ENCODE measurements at places on chromosomes 7 and 10.

- peak; percentile 30 for DNase-seq
Observed at GRCh38 chr7:140059273-140060242, 3.2 kb downstream of the PARP12 start.

- no peak for DNase-seq
Observed at GRCh38 chr10:68516766-68517165, 10.6 kb downstream of the SLC25A16 start.

DNA sequence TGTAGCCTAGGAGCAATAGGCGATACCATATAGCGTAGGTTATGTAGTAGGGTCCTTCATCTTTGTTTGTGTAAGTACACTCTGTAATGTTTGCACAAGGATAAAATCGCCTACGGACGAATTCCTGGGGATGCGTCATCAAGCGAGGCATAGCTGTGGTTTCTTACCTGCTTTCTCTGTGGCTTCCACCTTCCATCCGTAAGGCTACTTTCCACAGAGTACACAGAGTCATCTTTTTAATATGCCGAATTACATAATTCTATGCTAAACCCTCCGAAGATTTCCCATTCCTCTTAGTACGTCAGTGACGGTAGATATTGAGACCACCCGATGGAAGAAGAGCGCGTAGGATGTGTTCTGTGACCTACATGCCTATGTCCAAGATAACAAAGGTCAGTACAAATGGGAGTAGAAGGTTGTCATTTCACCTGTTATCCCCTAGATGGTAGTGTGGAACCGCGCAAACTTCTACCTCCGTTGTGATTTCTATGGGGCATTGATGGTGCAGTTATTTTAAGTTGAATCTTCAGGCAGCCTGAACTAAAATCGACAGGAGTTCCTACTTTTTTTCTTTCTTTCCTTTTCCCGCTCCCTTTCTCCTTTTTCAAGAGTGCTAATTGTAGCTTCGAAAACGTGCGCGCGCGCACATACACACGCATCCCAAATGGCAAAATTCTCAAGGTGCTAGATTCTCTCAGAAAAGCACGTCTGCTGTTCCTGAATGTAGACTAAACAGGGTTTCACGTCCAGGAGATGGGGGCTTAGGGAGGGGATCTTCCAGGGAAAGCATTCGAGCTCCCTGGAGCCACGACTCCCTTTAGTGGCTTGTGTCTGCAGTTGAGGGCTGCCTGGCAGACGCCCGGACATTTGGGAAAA, 111.7 kb upstream of the MBL2 start:
- peak; percentile 34 for DNase-seq

DNA sequence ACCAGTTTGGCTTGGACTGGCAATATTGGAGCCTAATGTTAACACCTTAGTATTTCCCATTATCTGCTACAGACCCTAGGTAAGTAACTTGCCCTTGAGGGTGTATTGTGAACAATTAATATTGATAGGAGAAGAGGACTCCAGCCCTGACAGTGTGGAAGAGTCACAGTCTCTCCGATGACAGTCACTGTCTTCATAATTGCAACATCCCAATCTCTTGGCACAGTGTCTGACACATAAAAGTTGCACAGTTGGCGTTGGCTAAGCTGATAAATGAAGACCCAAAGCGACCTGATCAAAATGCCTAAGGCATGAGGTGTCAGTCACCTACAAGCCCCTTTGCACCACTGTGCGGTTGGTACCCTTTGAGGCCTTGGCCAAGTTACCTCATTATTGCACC, 154.7 kb upstream of the AOAH start:
- no peak for DNase-seq

DNA sequence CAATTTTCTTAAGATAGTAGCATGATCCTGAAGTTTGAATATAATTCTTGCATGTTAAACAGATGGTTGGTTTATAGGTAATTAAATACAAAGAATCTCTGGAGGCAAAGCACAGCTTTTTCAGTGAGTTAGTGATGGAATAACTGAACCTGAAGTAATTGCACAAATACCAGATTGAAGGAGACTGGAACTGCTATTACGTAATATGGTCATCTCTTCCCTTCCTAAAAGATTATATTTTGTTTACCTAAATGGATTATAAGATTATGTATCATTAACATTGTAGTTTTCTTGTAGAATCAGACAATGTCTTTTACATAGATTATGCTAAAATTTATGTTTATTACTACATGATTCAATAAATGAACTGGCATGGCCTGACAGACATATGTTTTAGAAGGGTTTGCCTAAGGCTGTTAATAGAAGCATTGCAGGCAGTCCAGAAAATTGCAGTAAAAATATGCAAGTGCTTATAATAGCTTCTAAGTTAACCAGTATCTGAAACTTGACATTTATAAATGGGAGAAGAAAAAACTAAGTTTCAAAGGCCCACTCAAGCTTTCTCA, 35.8 kb upstream of the GPR37 start:
- DNase-seq, result no peak

GRCh38 chr10:65931291-65932070, 994.4 kb upstream of the LRRTM3 start:
- no peak for DNase-seq

- DNase-seq, result no peak
Observed at GRCh38 chr7:46007990-46008643, 87.0 kb upstream of the IGFBP3 start.

- no peak for DNase-seq
Observed at GRCh38 chr10:58269782-58270290, 874 bp downstream of the CISD1 start.

DNA sequence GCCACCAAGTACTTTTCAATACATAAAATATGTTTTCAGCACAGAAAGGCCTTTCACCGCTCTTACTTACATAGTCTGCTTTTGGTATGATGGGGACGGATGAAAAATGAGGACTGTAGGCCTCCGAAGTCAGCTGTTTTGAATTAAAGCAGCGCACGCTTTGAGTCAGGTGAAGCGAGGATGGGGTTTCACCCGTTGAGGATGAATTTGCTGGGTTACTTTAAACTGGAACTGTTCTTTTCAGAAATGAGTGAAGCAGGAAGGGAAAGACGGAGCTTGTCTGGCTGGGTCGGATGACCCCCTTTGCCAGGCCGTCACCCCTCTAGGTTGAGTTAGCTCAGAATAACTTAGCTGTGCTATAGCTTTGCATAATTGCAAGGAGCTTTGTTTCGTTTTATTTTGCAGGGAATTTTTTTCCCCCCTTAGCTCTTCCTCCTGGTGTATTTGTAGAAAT, 40.0 kb downstream of the CUX1 start:
- DNase-seq, result peak; percentile 19

DNA sequence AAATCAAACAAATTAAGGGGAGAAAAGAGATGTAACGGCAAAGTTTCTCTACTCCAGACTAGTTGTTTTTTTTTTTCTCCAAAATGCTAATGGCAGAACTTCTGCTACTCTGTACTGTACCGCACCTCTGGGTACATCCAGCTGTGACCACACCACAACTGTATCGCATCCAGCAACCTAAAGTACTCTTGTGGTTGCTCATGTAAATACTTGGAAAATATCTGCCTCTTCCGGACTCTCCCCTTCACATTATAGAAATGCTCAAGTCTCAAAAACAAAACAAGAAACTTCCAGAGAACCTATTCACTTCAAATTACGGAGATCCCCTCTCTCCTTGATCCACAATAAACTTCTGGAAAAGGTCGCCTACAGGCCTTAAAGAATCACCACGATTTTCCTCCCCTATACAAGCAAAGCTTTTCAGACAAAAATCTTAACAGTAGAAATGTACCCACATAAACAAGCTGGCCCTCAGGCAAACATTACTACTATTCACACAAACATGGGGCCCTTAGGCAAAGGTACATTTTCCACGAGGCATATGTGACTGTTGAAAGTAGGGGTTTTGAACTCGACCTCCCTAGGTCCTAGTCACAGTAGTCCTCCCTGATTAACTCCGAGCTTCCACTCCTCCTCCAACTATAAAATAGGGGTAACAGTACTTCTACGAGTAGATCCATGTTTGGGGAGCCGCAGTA, 222.9 kb upstream of the MKLN1 start:
- DNase-seq, result no peak

DNA sequence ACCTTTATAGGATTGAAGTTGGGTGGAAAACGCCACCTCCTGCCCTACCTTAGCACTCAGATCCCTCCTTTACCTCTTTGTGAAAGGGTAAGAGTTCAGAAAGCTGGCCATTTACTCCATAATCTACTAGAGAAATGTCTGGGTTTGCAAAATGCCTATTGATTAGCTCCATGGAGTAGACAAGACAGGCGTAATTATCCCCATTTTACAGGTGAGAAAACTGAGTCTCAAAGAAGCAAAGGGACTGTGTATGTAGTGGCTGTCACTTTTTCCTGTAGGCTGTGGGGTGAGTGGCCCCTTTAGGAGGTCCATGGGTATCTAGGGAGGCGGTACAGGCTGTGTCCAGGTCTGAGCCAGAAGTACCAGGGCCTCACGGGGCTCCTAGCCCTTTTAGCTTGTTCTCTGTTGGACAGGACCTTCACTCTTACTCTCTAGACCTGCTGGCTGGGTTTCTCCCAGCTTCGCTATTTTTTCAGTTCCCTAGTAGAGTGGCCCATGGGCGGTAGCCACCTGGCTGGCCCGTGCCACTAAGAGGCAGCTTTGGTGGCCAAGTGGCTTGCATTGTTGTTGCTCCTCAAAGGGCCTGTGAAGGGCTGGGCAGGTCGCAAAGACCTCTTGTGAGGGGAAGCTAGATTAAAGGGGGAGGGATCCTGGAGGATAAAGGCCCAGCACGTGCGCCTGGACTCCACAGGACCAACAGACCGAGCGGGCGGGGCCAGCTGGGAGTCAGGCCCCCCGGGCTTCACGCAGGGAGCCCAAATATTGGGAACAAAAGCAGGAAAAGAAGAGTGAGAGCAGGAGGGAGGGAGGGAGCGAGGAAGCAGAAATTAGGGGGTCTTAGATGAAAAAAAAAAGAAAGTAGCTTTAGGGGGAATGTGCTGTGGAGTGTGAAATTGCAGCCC, 4.7 kb upstream of the PAX2 start:
- DNase-seq, result no peak

- DNase-seq, result no peak
Observed at GRCh38 chr10:32692174-32692573, 246.2 kb downstream of the CCDC7 start.

GRCh38 chr7:130388671-130389070, 8.4 kb downstream of the CPA1 start:
- no peak for DNase-seq

GRCh38 chr7:102988631-102989560, 76.1 kb downstream of the LRRC17 start:
- DNase-seq, result no peak

GRCh38 chr7:130409067-130409711, 28.9 kb downstream of the CPA1 start:
- DNase-seq, result no peak

GRCh38 chr7:133355325-133355708, 102.4 kb downstream of the EXOC4 start:
- DNase-seq, result no peak

- peak; percentile 88 for DNase-seq
Observed at GRCh38 chr10:86971232-86971991, 3.1 kb downstream of the ADIRF start.

- DNase-seq, result no peak
Observed at GRCh38 chr10:79928028-79928583, 20.8 kb downstream of the SFTPD start.

GRCh38 chr10:88196291-88196690, 332.9 kb downstream of the PTEN start:
- DNase-seq, result no peak

GRCh38 chr10:61845196-61845949, 56.1 kb upstream of the ARID5B start:
- no peak for DNase-seq

- DNase-seq, result no peak
Observed at GRCh38 chr7:23043441-23043840, 29.5 kb upstream of the HYCC1 start.

- no peak for DNase-seq
Observed at GRCh38 chr7:39071116-39071515, 93.4 kb downstream of the POU6F2 start.

GRCh38 chr10:103244666-103245271, 918 bp upstream of the RPEL1 start:
- DNase-seq, result peak; percentile 74

- DNase-seq, result no peak
Observed at GRCh38 chr7:101129603-101130117, 2.8 kb downstream of the SERPINE1 start.

- DNase-seq, result peak; percentile 68
Observed at GRCh38 chr7:25565949-25566348, 337.7 kb upstream of the NPVF start.

GRCh38 chr7:91054374-91054773, 209.9 kb upstream of the FZD1 start:
- no peak for DNase-seq

DNA sequence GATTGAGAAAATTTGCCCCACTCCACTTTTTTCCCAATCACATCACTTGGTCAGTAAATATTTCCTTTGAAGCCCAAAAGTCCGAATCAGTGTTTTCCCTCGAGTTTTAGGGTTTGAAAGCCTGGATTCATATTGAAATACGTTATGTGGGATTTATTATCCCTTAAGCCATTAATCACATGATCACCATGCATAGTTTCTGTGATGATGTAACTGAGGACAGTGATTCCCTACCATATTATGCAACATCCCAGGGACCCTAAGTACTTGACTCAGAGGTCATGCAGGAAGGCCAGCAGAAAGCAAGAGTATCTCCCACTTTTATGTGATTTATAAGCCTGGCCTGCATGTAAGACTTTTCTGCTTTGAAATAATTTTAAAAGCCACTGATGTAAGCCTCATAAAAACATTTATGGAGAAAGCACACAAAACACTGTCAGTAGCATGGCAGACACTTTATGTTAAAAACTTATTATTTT, 630.6 kb upstream of the ZWINT start:
- no peak for DNase-seq

DNA sequence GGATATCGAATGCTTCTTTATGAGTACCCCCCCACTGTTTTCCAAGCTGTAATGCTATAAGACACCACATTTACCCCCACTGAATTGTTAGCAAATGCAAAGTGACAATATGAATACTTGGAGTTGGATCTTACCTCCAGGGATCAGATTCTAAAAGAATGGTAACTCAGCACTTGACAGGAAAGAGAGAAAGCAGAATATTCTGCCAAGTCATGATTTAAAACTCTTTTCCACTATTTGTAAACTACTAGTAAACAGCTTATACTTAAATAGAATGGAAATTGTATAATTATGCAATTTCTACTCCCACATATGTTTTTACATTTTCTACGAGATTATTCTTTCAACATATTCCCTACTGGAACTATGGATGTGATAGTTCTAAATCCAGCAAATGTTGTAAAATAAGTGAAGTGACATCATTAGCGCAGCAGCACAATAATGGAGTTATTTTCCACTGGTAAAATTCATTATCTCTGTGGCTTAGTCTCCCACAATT, 56.0 kb upstream of the TFEC start:
- DNase-seq, result no peak
